Fibroblast of skin of right biceps (primary cell): ENCODE measurements at places on chromosomes 5 and 9.
A peak's percentile ranks its signal among the peaks of the same experiment; 100 is the strongest.

- no peak for DNase-seq
Observed at GRCh38 chr5:179294131-179294780, 51.0 kb downstream of the ADAMTS2 start.

- DNase-seq: peak; percentile 59
Observed at GRCh38 chr5:64958757-64959391, 190.1 kb downstream of the CWC27 start.

- DNase-seq: no peak
Observed at GRCh38 chr5:138603249-138603920, 28.2 kb upstream of the HSPA9 start.

DNA sequence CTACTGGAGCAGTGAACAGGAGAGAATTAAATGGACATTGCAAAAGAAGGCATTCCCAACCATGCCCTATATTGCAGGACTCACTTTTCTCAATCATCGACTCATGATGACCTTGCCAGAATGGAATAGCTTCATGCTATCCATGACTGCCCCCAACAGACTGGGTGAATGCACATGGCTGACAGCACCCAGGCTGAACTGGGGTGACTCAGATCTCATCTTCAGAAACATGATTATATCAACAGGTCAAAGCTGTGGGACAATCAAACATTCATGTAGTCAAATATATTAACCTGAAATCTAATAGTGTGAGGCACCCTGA, 34.7 kb upstream of the MIER3 start:
- DNase-seq: no peak

DNA sequence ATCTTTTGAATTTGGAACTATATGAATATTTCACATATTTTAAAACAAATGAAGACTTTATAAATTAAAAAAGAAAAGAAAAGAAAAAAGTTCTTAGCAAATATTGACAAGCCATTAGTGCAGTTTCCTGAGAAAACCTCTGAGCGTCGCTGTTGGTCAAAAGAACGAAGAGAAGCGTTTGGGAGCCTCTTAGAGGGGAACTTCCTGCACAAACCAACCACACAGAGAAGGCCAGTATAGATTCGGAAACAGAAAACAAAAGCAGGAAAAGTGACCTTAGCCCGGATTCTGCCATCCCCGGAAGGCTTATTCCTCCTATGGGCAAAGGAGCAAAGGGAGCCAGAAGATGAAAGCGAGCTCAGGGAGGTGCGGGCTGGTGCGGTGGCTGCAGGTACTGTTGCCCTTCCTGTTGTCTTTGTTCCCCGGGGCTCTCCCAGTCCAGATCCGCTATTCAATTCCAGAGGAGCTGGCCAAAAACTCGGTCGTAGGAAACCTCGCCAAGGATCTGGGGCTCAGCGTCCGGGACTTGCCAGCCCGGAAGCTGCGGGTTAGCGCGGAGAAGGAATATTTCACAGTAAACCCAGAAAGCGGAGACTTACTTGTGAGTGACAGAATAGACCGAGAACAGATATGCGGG, at the start of gene PCDHGB2:
TSS of gene PCDHGB2 (plus strand) at position 205 of the 637 bp plus-strand sequence. CDS start at position 347, 142 bp downstream.
- peak; percentile 43 for DNase-seq

GRCh38 chr5:5014586-5015235, 125.4 kb upstream of the ADAMTS16 start:
- DNase-seq: peak; percentile 58

DNA sequence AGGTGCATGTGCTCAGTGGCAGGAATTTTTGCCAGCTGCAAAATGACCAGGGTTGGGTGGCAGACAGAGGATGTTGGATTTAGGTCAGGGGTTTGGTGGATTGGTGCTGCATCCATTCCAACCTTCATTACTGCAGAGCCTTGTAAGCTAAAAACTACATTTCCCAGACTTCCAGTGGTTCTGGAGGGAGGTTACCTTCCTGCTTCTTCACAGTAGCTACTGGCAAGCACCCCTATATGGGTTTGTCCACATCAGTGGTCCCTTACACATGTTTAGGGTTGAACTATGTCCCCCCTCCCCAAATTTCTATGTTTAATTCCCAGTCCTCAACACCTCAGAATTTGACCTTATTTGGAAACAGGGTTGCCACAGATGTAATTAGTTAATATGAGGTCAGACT, 20.7 kb upstream of the IL17B start:
- DNase-seq: peak; percentile 33

DNA sequence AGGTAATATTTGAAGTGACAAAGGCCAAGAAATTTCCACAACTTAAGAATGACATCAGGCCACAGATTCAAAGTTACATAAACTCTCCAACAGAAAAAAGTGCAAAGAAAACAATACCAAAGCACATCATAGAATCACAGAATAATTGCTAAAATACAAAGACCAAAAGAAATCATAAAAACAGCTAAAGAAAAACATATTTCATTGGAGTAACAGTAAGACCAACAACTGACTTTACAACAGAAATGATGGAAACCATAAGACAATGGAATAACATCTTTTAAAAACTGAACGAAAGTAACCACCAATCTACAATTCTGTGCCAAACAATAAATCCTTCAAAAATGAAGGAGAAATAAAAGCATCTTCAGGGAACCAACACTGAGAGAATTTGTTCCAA, 38.3 kb downstream of the ZDHHC21 start:
- no peak for DNase-seq

- DNase-seq: no peak
Observed at GRCh38 chr5:58745350-58745749, 162.5 kb downstream of the RAB3C start.
